ENCODE measurements at places on chromosomes 13 and 19.

GRCh38 chr19:6459262-6460098 lies at the start of gene SLC25A23:
SLC25A23 (minus strand) TSS chr19:6459792; CDS start chr19:6459628, 164 bp downstream.
- no peak for DNase-seq

DNA sequence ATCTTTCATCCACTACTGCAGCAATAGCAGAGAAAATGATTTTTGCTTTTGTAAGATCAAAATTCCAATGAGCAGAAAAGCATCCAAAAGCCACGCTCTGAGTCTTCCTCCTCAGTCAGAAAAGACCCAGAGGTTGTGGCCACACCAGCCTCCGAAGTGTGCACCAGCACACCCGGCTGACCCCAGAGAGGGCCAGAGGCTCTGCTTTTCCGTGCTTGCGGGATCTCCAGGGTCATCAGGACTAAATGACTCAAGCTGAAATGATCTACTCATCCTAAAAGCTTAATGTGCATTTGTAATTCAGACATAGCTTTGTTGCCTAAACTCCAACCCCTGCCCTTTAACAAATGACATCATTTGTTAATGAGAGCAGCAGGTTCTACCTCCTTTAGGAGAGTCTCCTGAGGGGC lies 16.5 kb downstream of the RXFP2 start:
- no peak for DNase-seq

- no peak for DNase-seq
These were observed 126.8 kb upstream of the CACNA1A start for GRCh38 chr19:13633109-13633508.

DNA sequence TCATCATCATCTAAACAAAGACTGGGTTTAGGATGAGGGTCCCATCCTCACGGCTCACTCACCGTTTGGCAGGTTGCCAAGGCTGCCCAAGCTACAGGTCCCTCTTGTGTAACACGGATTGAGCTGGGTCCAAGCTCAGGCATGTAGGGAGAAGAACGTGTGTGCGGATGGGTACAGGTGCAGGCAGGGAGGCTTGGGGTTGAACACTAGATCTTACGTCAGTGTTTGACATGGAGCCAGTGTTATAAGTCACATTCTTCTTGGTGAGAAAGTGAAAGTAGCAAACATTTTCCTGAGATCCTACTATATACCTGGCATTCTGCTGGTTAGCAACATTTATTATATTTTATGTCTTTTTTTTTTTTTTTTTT lies 136.8 kb upstream of the RNF113B start:
- DNase-seq = no peak

- DNase-seq = no peak
These were observed 3.7 kb upstream of the PLAUR start for GRCh38 chr19:43673637-43674036.

DNA sequence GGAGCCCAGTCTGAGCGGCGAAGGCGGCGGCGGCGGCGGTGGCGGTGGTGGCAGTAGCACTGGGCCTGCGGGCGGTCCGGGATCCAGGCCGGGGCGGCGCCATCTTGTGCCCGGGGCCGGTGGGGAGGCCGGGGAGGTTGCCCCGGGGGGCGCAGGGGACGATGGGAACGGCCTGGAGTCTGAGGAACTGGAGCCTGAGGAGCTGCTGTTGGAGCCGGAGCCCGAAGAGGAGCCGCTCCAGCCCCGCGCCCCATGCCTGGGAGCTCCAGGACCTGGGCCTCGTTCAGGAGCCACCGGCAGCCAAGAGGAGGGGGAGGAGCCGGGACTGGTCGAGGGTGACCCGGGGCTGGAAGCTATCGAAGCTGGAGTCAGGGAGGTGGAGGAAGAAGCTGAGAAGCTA lies 11.6 kb downstream of the ZNF28 start:
- no peak for DNase-seq

- DNase-seq = no peak
These were observed 181.4 kb upstream of the TUBA3C start for GRCh38 chr13:19362946-19363510.

DNA sequence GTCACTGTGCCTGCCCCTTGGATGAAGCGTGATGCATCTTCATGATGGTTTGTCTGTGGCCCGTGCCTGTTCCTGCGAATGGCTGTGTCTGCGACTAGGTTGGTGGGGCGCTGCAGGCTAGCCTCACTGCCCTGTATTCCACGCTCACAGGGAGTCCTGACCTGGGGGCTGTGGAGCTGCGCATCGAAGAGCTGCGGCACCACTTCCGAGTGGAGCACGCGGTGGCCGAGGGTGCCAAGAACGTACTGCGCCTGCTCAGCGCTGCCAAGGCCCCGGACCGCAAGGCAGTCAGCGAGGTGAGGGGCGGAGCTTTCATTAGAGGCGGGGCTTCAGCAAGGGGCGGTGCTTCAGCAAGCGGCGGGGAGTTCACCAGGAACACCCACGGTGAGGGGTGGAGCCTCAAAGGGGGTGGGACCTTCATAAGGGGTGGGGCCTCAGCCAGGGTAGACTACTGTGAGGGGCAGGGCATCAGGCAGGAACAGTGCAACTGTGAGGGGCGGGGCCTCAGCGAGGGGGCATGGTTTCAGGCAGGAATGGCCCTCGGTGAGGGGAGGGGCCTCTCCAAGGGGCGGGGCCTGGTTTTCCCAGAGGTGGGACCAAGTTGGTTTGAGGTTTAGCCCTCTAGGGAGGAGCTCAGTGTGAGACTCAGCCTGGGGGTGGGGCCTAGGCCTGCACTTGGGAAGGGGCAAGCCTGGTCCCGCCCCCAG lies 17.2 kb downstream of the PKN1 start:
- no peak for DNase-seq

Data from cortex of kidney (tissue), 1 donor.